Activated CD4-positive, alpha-beta T cell treated with anti-CD3 and anti-CD28 coated beads, Interleukin-2, amount 50 U/mL, for 24 hours (primary cell): ENCODE measurements at places on chromosomes 16 and 17.

DNA sequence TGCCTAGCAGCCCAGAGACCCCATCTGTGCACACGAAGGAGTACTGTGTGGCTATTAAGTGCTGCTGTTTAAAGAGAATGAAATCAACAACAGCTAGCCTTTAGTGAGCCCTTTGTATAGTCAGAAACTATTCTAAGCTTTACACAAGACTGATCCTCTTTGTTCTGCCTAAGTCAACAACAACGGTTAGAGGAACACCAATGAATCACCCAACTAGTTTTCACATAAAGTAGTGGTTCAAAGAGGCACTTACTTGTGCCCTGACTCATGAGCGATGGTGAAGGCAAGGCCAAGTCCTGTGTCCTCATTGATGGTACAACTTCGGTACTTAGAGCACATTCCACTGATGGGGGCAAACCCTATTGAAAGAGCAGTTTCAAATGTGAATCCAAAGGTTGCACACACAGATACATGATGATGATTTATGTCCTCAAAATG, 75.8 kb downstream of the ADAMTS18 start:
- DNase-seq: no peak

DNA sequence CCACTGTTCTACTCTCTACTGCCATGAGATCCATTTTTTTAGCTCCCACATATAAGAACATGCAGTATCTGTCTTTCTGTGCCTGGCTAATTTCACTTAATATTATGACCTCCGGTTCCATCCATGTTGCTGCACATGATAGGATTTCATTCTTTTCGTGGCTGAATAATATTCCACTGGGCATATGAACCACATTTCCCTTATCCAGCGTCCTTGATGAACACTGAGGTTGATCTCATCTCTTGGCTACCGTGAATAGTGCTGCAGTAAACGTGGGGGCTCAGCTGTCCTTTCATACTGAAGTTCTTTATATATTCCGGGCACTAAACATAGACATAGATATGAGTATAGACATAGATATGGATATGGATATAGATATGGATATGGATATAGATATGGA, 109.3 kb upstream of the TNRC6C start:
- no peak for DNase-seq

GRCh38 chr17:36591434-36592315, at the start of gene DHRS11:
TSS of gene DHRS11 (plus strand) at chr17:36591879. CDS start at chr17:36592010, 131 bp downstream.
- DNase-seq: peak; percentile 73

DNA sequence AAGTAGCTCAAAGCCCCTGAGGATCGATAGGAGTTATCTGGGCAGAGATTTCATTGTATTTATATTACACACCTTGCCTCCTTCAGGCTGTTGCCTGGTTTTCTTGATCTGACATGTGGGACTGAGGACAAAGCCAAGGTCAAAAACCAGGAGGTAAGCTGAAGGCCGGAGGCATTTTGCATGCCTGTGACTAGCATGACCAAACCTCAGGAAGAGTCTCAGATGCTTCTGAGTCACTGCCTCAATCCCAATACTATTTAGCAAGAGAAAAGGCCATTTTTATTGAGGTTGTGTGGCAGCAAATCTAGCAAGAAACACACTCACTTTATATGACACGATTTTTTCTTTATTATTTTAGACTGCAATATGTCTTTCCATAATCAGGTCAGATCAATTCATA, 968.1 kb downstream of the CDH11 start:
- no peak for DNase-seq

- DNase-seq: no peak
Observed at GRCh38 chr17:600576-601243, 113.9 kb downstream of the VPS53 start.

- no peak for DNase-seq
Observed at GRCh38 chr17:29581583-29582253, 7.7 kb downstream of the GIT1 start.

DNA sequence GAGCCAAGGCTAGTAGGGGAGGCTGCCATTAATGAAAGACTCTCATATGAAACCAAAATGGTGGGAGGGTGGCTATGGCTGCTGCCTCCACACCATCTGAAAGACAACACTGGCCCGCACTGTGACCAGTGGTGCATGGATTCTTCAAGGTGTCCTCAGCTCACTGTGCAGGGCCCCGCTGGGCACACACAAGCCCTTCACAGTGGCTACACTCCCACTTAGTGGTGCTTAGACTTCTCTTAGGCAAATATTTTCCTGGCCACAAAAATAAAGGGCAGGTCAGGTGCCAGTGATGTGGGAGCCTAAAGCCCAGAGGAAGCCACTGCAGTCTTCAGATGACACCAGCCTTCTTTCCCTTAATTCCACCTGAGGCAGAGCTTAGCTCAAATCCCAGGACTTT, 38.1 kb upstream of the IRX3 start:
- DNase-seq: no peak

DNA sequence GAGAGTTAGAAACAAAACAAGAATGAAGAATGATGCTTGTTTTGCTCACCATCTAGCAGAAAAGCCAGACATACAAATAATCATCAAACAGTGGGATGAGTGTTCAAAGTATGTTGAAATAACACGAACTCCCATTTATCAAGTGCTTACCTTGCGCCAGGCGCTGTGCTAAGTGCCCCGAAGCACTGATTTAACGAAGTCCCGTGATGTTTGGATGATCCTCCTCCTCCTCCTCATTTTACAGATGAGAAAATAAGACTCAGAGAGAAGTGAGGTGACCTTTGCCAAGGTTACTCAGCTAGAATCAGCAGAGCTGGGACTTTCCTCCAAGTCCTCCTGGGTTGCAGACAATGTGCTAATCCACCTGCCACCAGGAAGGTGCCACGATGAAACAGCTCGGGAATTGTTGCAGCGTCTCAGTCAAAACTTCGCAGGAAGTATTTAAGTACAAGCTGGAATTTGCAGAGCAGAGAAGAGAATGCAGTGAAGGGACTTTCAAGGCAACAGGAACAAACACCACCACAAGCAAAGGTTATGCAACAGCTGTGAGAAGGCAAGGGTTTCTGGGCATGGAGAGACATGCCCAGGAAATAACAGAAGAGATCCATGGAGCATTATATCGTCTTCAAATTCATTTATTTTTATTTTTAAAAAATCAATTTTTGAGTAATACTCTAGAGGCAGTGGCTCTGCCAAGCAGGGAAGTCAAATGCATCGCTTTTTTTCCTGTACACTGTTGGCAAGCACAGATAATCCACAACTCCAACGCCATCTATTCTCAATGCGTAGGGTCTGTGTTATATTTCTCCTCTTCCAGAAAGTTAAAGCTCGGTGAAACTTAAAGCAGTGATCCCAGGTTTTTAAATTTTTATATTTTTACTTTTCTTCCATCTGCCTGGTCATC, 11.1 kb downstream of the PRCD start:
- DNase-seq: no peak
